ENCODE measurements at places on chromosomes 3 and 15.

GRCh38 chr15:62900071-62900802 is 142.3 kb upstream of the TPM1 start:
- DNase-seq = no peak

DNA sequence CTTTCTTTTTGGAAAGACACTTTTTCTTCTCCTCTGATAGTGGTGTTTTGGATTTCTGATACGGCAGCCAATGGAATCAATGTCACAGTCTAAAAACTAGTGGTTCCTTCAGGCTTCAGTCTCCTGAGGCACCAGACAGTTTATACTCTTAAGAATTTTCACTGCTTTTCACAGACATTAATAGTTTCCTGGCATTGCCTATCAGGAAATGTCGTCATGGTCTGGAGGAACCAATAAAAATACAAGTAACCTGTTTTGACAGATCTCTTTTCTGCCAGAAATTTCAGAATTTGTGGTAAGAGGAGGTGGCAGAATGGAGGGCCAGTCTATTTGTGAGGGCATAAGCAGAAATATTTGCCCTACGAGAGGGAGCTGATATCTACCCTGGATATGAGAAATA is 44.8 kb downstream of the FILIP1L start:
- no peak for DNase-seq

GRCh38 chr3:116445990-116446389 is 703 bp upstream of the LSAMP start:
- DNase-seq = no peak

- no peak for DNase-seq
Measured at GRCh38 chr3:17631609-17632008, 110.8 kb downstream of the TBC1D5 start.

GRCh38 chr3:149015393-149015792 is 24.1 kb downstream of the GYG1 start:
- DNase-seq = no peak

DNA sequence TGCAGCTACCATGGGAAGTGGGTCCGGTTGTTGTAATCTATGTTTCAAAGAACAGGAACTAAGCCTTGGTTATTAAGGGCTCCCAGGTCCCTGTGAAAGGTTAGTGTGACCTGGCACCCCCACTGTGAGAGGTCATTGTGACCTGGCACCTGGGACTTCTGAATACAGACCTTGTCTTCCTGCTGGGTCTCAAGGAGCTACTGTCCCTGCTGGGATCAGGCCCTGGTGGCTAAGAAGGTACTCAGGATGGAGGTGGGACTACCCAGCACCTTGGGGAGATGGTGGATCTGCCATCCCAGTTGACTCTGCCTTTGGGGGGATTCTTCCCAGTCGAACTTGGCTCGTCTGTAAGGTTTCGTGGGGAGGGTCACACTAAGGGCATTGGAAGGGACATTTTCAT is 10.3 kb upstream of the SLCO2A1 start:
- no peak for DNase-seq

GRCh38 chr15:76588811-76589747 is 252.5 kb downstream of the ISL2 start:
- no peak for DNase-seq

DNA sequence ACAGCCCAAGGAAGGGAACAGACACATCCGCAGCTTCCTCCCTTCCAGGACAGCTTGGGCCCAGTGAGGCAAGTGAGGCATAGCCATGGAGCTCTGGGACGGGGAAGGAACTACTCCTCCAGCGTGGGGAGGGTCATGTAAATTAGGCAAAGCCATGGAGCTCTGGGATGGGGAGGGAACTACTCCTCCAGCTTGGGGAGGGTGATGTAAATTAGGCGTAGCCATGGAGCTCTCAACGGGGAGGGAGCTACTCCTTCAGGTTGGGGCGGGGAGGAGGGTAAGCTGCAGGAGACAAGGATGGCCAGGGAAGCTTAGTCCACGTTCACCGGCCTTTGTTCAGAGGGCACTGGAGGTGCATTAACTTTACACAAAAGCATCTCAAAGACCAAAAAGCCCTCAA is 21.1 kb upstream of the BDH1 start:
- DNase-seq = no peak

- no peak for DNase-seq
Measured at GRCh38 chr15:101692801-101693598, 31.3 kb downstream of the TARS3 start.

GRCh38 chr15:43931790-43932435 is 105.1 kb downstream of the WDR76 start:
- no peak for DNase-seq

GRCh38 chr3:175670557-175670956 is 811.4 kb downstream of the NAALADL2 start:
- DNase-seq = no peak

DNA sequence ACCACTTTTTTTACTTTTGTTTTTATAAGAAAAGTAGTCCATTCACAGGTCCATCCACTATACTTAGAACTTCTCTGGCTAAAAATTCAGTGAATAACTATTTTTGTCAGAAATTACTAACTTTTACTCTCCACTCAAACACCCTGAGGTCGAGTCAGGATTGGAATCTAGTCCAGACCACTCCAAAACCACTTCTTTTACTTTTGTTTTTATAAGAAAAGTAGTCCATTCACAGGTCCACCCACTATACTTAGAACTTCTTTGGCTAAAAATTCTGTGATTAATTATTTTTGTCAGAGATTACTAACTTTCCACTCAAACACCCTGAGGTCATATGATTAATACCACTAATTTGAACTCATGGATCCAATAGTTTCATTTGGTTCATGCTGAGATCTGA is 239.4 kb downstream of the RORA start:
- no peak for DNase-seq

- no peak for DNase-seq
Measured at GRCh38 chr3:122233101-122233952, 49.9 kb downstream of the CASR start.

DNA sequence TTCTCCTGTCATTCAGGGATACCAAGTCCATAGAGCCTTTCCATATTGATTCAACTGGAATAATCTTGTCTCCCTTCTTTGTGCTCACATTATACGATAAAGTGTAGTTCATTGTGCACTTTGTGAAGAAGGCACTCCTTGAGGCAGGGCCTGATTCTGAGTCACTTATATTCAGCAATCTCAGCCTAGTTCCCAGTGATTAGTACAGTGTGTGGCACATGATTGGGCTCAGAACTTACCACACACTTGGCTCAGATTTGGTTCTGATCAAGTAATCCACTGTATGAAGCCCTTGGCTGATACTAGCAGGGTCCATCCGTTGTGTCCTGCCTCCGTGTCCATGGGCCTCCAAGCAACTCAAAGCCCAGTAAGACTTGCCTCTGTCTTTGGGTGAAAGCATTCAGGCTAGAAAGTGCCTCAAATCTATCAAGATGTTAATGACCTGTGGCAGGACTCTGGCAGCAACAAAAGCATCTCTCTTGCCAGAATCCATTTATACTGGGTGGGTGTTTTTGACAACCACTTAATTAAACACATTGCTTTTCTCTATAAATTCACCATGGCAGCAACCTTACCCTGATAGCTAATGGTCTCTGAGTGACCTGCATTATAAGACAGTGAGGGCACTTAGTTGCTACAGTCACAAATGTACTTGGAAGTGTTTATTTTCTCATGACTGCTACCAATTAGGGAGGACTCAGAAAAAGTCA is 51.3 kb downstream of the TPRG1 start:
- no peak for DNase-seq

DNA sequence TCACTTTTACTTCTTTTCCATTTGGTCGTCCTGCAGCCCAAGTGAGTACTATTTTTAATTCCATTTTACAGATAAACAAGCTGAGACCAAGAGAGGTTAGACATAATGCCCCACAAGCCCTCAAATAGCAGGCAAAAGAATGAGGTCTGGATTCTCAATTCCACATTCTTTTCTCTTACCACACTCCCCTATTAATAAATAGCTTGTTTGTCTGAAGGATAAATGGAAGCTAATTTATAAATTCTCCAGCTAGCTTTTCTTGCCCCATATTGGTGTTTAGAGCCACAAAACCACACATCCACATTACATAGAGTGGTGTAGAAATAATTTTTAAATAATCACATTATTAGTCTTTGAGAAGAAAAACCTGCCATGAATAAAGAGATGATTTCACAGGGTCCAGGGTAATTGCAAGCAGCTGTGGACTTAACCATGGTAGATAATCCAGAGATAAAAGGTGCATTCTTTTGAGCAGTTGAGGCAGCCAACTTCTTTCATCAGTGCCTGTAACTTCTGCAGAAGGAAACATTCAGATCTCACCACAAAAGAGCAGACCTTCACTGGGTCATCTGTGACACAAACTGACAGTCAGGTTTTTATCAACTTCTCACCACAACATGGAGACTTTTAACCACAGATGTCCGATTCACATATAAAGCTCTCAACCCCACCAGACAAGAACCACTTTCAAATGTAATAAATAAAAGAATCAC is 313.4 kb upstream of the STT3B start:
- DNase-seq = no peak

DNA sequence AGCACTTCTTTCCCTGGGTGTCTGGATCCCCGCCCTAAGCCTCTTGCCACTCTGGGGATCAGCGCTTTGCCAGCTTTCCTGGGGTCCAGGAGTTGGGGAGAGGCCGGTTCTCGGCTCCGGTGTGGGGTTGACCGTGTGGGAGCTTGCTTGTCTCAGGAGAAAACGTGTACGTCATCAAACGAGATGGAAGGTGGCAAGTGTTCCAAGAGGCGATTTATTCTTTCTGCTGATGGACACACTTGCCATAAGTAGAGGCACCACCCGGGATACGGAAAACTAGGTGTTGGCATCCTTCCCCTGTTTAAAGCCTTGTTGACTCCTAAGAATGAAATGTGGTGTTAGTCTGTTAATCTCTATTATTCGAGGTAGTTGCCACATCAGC is 295 bp downstream of the ZWILCH start:
- DNase-seq = no peak

GRCh38 chr3:104974316-104974715 is 392.4 kb upstream of the ALCAM start:
- DNase-seq = no peak

GRCh38 chr3:128946411-128946810 is 47.5 kb downstream of the CFAP92 start:
- DNase-seq = no peak

- no peak for DNase-seq
Measured at GRCh38 chr3:8766148-8766547, 3.3 kb downstream of the OXTR start.

DNA sequence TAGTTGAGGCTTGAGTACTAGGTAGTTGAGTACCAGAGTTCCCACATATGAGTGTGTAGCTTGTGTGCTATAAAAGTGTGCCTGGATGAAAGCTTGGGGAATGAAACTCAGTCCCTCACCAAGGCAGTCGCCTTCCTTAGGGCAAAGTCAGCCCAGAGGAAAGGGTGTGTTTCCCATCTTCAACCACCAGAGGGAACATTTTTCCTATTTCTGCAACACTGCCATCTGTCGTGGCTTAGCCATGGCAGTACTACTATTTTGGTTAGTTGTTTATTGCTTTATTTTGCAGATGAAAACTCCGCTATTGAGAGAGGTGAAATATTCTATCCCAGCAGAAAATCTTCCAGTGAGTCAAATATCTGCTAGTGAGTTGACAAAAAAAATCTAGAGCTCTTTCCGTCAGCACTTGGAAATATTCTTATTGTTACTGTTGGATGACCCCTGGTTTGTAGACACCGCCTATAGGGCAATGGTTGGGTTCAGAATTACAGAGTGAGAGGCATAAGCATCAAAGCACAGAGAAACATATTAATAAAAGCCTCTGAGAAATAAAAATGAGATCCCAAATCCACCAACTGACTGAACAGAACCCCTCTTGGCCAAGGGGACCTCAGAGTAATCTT is 239.9 kb downstream of the CPNE4 start:
- DNase-seq = no peak

DNA sequence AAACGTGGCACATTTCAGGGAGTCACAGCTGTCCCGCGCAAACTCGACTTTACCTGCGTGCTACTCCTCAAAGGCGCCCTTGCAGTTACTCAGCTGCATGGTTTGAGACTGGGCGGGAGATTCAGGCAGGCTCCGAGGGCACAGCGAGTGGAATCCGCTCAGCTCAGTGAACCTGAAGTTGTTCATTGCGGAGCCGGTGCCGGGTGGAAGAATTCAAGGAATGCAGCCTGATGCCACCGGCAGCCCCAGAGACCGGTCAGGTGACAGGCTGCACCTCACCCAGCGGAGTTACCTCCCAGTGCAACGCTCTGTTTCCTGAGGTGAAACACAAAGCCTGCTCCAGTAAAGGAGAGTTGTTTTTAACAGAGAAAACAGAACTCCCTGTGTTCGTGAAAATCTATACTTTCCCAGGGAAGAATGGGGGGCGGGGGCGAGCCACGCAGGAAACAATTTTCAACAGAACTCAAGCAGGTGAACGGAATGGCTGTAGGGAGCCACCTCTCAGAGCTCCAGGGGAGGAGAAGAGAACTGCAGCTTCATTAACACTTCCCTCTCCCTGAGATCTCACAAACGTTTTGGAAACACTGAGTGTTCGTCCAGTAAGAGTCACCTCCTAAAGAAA is 3.8 kb downstream of the VEPH1 start:
- DNase-seq = no peak

- DNase-seq = peak; percentile 27
Measured at GRCh38 chr3:128969993-128970739, 23.7 kb downstream of the CFAP92 start.

DNA sequence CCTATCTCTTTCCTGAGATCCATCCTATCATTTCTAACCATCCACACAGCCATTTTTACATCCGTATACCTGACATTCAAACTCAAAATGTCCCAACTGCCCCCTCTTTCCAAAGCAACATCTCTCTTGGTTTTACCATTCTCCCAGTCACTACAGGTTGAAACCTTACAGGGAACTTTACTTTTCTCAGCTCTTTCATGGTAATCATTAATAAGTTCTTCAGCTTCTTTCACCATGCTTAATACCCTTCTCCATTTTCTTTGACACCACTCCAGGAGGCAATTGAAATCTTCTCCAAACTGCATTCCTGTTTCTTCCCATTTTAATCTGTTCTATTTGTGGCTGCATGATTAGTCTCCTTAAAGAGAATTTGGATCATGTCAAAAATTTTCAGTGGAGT is 352.5 kb downstream of the GAP43 start:
- DNase-seq = no peak

GRCh38 chr3:36677331-36678007 is 86.9 kb downstream of the DCLK3 start:
- DNase-seq = no peak

DNA sequence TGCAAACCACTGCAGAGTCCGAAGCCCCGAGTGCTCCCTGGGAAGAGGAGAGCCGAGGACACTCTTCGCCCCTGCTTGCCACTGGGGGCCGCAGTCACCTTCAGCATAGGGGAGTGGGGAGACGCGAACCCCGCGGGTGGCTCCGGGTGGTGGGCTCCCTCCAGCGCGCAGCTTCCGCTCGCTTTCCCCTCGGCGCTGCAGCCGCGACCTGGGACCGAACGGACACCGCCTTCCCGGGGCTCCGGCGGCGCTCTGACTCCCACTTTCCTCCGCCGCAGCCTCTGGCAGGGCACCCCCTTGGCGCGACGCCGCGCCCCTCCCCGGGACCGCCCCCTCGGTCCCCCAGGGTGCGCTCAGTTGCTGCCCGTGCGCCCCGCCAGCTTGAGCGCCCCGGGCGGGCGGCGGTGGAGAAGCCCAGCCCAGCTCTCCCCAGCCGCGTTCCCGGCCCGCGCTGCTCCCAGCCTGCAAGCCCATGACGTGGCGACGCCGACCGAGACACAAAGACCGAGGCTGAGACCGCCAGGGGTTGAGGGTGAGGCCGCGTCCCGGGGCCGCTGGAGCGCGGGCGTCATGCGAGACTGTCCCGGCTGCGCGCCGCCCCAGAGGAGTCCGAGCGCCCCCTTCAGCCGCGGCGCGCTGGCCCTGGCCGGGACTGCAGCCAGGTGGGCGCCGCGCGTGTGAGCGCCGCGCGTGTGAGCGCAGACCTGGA is at the start of gene MINAR1:
MINAR1 (plus strand) TSS at position 701 of the 709 bp plus-strand sequence. CDS start 23,812 bp downstream, outside the sequence.
- DNase-seq = peak; percentile 8

- no peak for DNase-seq
Measured at GRCh38 chr3:118537454-118537853, 497.2 kb downstream of the IGSF11 start.

Measured in stimulated activated CD8-positive, alpha-beta memory T cell treated with anti-CD3 and anti-CD28 coated beads, Interleukin-2, amount 100 ng/mL, for 48 hours (primary cell).